ENCODE measurements at places on chromosomes 1 and 21.

GRCh38 chr1:24961961-24962861, 32.1 kb upstream of the RUNX3 start:
- DNase-seq, result no peak

DNA sequence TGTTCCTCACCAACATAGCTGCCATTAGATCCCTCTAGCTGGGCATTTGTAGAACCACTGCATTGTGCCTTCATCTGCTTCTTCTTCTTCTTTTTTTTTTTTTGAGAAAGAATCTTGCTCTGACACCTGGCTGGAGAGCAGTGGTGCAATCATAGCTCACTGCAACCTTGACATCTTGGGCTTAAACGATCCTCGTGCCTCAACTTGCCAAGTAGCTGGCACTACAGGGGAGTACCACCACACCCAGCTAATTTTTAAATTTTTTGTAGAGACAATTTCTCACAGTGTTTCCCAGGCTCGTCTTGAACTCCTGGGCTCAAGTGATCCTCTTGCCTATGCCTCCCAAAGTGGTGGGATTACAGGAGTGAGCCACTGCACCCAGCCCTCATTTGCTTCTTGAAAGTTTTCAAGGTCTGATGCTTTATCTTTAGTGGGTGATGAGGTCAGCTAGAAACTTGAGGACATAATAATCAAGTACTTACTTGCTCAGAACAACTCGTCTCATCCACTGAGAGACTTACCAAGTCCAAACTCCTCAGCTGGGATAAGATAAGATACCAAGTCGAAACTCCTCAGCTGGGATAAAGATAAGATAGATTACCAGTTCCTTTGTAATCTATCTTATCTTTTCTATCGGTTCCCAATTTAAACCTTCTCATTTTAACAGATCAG, 71.5 kb downstream of the MACF1 start:
- no peak for DNase-seq

- DNase-seq, result no peak
These were observed 94.3 kb downstream of the KCNJ6 start for GRCh38 chr21:37821786-37822450.

DNA sequence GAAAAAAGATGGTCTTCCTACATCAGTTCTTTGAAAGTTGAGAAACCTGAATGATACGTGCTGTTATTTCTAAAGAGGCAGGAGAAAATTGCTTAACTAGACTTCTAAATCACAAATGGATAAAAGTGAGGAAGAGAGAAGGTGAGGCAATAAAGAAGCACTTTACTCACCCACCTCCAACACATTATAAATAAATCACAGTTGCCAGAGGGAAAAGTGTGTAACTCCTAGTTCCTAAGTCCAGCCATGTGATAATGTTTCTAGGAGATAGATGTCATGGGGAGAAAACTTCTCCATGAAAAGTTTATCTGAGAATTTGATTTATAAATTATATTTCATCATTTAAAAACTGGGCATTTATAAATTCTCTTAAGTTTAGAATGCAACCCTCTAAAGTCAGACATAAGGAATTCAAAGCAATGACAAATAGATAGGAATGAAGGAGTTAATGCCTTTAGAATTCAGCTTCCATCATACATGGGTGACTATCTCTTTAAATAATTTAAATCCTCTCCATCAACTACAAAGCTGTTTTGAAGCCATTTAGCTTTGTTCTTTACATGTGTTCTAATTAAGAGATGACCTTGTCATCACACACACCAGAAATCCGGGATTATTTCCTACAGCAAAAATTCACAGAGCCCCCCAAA, 60.0 kb downstream of the NRIP1 start:
- DNase-seq, result no peak

- no peak for DNase-seq
These were observed 53.3 kb downstream of the SYF2 start for GRCh38 chr1:25178917-25179561.

DNA sequence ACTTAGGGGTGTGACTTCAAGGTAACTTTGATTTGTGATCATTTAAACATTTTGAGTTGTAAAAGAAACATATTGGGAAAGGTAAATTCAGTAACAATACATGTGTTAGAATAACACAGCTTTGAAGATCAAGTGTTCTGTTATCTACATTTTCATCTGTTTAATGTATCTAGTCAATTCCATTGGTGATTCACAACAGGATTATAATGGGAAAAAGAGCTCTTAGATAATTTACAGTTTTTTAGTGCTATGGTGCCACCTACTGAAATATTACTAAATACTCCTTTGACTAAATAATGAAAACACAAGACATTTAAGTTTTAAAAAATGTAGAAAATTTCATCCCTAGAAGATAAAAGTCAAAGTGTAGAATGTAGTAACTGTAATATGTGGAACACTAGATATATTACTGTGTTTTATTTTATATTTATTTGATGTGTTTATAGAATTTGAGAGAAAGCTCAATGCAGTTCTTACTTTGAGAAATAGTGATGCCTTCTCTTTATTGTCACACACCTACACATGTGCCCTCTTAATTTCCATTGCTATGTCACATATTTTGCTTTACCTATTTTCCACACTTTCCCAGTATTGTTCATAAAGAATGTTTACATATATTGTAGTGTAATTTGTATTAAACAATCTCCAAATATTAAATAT, 47.4 kb downstream of the PTPRC start:
- no peak for DNase-seq

Measured in amygdala (tissue), 56 donors.